ENCODE measurements at places on chromosomes 7 and 10. TPM values are rescaled to one million over a fixed set of nuclear protein-coding genes. Genes with fewer than 3 reads are reported as not detected.

GRCh38 chr7:111910656-111911055 is 295.5 kb downstream of the DOCK4 start:
- no peak for ATAC-seq

DNA sequence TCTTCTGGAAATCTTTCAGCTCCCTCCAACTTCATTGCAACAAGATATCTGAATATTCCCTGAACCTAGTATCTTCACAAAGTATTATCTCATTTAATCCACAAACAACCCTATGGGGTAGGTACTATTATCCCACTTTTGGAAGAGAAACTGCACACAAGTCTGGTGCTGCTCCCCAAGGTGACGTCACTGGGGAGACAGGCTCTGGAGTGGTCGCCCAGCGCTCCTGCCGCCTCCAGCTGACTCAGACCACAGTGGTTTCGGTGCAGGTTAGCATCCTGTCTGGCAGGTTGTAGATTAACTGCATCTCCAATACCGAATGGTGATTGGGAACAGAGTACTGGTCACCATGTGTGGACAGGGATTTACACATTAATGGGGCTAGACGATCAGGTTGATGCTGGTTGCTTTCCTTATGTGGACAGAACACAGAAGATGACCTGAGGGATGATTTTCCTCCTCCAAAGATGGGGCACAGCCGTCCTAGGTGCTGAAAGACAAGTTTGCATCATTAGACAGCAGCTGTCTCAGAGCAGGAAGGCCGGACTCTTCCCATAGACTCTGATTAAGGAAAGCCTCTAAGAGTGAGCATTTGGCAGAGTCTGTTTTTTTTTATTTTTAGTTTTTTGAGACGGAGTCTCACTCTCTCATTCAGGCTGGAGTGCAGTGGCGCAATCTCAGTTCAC is 128.6 kb downstream of the TRRAP start:
- ATAC-seq: no peak

DNA sequence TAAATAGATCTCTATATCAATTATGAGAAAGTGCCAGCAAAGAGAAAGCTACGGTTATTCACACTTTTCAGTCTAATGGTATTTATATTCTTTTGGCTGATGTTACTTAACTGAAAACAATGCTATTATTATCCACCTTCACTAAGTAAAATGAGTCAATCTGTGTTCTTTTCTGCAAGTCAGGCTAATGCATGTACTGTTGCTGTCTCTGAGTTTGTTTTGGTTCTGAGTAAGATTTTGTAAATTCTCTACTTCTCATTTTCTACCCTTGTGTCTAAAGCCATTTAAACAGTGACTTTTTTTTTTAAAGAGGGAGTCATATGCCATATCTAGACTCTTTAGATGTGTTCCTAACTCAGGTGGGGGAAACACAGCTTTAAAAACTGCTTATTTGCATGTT is 7.5 kb downstream of the VWC2 start:
- no peak for ATAC-seq

DNA sequence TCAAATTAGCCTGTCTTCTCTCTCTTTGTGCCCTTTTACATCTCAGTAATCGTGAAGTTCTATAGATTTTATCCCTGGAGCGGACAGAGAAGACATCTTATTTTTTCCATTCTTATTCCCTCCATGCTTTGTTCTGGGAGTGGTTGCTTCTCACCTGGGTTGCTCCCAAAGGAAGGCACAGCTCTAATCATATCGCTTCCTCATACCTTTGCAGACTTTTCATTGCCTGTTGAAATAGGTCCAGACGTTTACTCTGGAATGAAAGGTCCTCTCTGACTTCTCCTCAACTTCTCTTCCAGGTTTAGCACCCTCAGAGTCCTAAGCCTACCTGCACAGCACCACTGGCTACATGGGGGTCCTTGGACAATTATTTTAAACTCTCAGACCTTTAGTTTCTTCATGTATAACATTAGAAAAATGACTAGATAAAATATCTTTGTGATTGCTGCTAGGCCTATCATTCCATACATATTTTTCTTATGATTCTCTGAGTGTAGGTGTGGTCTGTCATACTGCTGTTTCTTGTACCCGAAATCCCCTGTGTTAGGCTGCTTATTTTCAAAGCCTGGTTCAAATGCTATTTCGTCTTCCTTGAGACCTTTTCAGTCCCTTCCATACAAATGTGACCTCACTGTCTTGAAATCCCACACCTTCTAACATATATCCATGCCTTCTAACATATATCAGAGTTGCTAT is 418.1 kb downstream of the GFRA1 start:
- ATAC-seq: no peak

- no peak for ATAC-seq
Observed at GRCh38 chr7:37944737-37945054, 24.3 kb downstream of the EPDR1 start.

DNA sequence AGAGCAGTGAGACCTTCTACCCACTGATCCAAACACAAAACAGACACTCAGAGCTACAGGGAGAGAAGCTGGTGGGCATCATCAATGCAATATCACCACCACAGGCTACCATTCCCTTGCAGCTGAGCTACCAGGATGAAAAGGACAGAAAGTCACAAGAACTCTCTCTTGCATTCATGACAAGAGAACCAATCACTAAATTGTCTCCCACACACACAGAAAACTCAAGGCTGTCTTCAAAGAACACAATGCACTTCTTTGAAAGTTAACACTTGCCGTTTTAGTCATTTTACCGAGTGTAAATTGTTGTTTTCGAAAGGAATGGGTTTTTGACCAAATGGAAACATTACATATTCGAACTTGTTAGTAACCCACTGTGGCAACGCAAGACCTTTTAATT is 626.6 kb downstream of the SORCS1 start:
- no peak for ATAC-seq

GRCh38 chr7:40947566-40947965 is 755.3 kb downstream of the INHBA start:
- ATAC-seq: no peak

- ATAC-seq: no peak
Observed at GRCh38 chr10:78911533-78912340, 157.0 kb upstream of the ZMIZ1 start.

GRCh38 chr7:36216063-36216684 is 63.1 kb downstream of the EEPD1 start:
- peak; percentile 78 for ATAC-seq

GRCh38 chr7:5827755-5828154 is 46.3 kb upstream of the RNF216 start:
- ATAC-seq: no peak

DNA sequence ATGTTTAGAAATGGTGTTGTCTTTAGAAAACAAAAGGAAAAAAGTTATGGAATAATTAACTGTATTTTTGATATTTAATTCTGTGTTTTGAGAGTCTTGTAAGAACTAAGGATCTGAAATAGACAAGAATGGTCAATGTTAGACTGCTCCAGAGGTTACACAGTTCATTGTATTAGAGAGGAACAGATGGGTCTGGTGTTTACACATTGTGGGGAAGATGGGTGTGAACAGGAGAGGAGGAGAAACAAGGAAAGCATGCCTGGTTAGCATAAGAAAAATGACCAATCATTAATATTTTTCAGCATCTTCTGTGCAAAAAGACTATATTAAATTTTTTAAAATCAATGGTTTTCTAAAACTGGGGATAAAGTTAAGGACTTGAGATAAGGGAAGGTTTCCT is 11.9 kb downstream of the MEOX2 start:
- no peak for ATAC-seq

DNA sequence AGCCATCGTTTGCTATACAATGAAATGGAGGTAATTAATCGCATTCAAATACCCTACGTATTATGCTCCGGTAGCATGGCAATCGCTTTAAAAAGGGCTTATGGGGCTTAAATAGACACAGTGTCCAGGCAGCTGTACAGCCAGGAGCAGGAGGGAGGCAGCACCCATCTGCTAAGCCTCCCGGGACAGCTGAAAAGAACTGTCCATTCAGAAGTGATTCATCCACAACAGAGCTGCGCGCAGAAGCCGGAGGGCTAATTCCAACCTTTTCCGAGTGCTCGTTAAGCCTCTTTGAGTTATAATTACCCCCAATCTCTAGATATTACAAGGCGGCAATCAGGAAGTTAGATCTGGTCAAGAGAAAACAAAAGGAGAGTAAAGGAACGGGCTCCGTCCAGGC is 58.3 kb downstream of the DPYSL4 start:
- ATAC-seq: no peak

DNA sequence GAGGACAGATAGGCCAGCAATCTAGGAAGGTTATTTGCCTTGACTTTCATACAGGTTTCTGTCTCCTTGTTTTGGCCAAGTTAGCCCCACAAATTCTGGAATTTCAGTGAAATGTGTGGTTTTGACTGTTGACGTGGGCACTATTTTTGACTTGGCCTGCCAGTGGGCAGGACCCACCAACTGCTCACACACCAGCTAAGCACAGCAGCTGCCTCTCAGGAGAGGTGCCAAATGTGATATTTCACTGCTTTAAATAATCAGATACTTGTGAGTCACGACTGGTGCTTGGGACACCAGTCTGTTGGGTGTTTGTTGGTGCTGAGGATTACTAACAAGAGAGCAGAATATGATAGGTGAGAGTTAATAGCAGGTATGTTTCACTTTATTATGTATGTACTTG is 409.7 kb upstream of the MTPN start:
- no peak for ATAC-seq

- ATAC-seq: no peak
Observed at GRCh38 chr10:112996462-112996861, 46.4 kb downstream of the TCF7L2 start.

DNA sequence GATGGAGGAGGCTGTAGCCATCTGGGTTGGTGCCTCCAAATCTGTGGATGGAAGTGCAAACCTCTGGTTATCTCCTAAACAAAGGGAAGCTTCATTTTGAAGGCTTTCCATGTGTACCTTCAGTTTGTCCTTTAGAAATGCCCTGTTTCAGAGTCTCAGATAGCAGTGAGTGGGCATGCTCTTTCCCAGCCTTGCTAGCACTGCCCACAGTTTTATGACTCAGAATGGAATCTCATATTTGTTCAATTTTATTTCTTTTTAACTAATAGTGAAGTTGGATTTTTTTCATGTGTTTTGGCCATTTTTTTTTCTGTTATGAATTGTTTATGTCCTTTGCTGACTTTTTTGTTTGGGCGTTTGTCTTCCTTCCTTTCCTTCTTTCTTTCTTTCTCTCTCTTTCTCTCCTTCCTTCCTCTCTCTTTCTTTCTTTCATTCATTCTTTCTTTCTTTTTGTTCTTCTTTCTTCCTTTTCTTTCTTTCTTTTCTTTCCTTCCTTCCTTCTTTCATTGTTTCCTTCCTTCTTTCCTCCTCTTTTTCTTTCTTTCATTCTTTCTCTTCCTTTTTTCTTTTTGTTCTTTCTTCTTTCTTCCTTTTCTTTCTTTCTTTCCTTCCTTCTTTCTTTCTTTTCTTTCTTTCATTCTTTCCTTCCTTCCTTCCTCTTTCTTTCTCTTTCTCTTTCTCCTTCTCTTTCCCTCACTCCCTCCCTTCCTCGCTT is 25.6 kb downstream of the PRF1 start:
- no peak for ATAC-seq

- no peak for ATAC-seq
Observed at GRCh38 chr10:6957851-6958250, 377.8 kb upstream of the PRKCQ start.

DNA sequence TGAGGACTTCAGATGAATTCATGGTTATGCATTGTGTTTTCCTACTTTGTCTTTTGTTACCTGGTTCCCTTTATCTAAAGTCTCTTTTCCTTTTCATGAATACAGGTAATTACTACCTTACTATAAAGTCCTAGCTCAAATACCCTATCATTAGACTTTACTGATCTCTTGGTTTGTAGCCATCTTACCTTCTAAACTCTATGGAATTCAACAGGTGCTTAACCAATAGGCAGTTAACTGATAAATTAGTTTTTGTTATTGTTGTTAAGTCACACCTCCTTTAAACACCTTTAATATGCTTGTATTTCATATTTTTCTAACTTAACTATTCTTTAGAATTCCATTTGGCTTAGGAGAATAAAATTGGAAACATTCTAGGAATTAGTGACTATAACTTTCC is 30.7 kb downstream of the PLCE1 start:
- no peak for ATAC-seq

GRCh38 chr7:132118641-132119040 is 457.6 kb downstream of the PLXNA4 start:
- ATAC-seq: no peak

DNA sequence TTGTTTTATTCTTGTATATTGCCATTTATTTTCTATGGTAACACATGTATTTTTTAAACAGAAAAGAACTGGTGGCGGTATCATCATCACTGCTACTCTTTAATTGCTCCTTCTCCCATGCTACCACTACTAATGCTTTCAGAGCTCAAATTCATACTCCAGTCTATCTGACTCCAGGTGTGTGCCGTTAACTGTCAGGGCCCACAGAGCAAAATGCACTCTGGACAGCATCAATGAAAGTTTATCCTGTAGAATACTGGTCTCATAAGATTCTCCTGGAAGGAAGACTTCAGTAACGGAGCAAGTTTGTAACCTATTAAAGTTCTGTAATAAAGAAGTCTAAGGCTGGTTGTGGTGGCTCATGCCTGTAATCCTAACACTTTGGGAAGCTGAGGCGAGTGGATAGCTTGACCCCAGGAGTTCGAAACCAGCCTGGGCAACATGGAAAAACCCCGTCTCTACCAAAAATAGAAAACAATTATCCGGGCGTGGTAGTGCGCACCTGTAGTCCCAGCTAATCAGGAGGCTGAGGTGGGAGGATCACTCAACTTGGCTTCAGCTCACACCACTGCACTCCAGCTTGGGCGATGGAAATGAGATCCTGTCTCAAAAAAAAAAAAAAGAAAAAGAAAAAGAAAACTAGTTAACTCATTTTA is 18.4 kb downstream of the ZNRF2 start:
- no peak for ATAC-seq

DNA sequence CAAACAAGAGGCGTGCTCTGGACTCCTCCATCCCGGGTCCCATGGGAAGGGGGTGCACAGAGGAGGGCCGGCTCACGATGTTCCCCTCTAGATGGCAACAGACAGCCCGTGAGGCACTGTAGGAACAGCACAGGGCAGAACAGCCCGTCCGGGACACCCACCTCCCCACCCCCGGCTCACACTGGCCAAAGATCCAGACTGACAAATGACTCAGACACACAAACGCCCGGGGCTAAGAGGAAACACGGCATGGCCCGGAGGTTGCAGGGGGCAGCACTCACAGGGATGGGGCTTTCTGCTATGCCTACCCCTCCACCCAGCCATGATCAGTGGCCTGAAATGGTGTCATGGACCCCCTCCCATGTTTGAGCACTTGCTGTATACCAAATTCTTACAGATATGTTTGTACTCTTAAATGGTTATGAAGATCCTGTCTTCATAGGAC is 4.9 kb upstream of the ELN start:
- ATAC-seq: peak; percentile 70

DNA sequence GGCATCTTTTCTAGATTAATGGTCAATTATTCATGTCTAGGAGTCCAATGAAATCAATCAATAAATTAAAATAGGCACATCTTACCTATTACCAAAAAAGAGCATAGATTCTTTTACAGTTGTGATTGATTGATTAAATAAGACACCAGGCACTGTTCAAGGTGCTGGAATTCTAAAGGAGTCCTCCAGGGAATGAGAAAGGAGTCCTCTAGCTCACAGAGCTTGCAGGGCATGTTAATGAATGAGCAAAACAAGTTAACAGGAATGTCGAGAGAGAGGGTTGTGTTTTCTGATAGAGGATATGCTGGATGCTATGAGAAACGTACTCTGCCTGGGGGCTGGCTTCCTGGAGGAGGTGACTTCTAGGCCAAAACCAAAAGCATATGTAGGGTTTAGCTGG is 191.4 kb downstream of the BMPER start:
- ATAC-seq: no peak

The CHAT gene
- total RNA-seq: 0.94 TPM

The ASIC3 gene
- 1.7 TPM for total RNA-seq

The SLC13A1 gene
- not detected for total RNA-seq

The KCP gene
- total RNA-seq: 0.67 TPM

The TAS2R3 gene
- total RNA-seq: 1.5 TPM

The MGMT gene
- total RNA-seq: 29.8 TPM

The ZNF212 gene
- 7.8 TPM for total RNA-seq

The MAPK8 gene
- total RNA-seq: 37.5 TPM

The OR2A1 gene
- total RNA-seq: not detected
